Nephron progenitor cell (in vitro differentiated cells): ENCODE measurements at places on chromosomes 6 and 20.

DNA sequence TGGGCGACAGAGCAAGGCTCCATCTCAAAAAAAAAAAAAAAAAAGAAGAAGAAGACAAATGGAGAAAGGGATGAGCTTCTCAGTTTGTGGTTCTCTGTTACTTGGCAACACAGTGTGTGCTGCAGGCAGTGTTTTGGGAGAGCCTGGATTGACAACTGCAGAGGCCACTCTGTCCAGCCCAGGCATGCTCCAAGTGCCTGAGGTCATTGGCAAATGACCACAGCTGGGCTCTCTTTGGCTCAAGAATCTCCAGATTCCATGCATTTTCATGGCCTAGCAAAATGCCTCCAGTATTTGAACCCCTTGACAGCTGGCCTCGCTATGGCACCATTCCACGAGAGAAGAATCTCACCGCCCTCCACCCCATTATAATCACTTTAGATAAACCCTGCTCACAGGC lies 126.2 kb downstream of the ANKRD60 start:
- no peaks in the 10 kb centered on the region for H3K36me3 ChIP-seq
- DNase-seq: no peak
- no peak overlapping the region for H3K27ac ChIP-seq
- peaks cover 30% of the 10 kb centered on the region for H3K27me3 ChIP-seq
- H3K4me1 ChIP-seq: no peaks in the 10 kb centered on the region

DNA sequence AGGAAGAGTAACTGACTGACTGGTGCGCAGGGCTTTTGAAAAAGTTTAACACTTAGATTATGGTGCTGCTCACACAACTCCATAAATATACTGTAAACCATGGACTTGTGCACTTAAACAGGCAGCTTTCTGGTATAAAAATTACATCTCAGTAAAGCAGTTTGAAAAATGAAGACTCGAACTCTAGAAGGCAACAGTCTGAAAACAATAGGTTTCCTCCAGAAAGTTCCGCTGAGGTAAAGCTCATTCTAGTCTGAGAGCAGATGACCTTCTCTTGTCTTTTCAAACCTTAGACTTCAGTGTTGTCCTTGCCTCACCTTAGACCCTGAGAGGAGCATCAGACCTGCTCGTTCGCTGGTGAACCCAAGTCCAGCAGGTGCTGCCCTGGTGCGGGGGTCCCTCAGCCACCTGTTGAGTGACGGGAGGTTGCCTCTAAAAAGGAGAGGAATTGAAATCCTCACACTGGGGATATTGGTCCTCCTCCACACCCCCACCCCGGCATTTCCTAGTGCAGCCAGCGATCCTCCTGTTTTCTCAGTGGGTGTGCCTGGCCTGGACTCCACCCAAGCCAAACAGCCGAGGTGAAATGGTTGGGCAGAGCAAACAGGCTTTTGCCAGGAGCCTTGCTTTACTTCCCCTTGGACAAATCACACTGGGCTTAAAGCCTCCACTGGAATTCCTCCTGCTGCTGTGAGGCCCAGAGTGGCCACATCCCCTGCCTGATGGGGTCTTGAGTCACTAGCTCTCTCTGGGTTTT lies 14.7 kb upstream of the PYGB start:
- H3K27me3 ChIP-seq: no peaks in the 10 kb centered on the region
- no peak for DNase-seq
- H3K4me3 ChIP-seq: no peak overlapping the region
- H3K4me1 ChIP-seq: peaks cover 16% of the 10 kb centered on the region

- H3K27me3 ChIP-seq: peaks cover 3% of the 10 kb centered on the region
- no peak overlapping the region for H3K27ac ChIP-seq
Measured at GRCh38 chr6:95365454-95365853, 211.9 kb upstream of the MANEA start.

DNA sequence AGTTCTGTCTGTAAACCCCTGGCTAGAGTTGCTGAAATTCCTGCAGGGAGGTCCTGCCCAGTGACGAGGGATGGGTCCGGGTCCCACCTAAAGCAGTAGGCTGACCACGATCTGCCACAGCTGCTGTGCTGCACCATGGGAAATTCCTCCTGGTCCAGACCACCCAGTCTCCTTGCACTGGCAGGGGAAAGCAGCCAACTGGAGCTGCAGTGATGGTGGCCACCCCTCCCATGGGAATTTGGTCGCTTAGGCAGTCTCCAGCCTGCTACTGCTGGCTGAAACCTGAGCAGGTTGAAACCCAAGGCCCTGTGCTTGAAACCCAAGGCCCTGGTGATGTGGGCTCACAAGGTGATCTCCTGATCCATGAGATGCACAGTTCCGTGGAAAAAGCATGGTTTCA lies 23.9 kb upstream of the MOXD1 start:
- peak; percentile 12 for DNase-seq
- H3K36me3 ChIP-seq: no peaks in the 10 kb centered on the region
- peaks cover 4% of the 10 kb centered on the region for H3K27me3 ChIP-seq
- H3K4me1 ChIP-seq: no peaks in the 10 kb centered on the region

DNA sequence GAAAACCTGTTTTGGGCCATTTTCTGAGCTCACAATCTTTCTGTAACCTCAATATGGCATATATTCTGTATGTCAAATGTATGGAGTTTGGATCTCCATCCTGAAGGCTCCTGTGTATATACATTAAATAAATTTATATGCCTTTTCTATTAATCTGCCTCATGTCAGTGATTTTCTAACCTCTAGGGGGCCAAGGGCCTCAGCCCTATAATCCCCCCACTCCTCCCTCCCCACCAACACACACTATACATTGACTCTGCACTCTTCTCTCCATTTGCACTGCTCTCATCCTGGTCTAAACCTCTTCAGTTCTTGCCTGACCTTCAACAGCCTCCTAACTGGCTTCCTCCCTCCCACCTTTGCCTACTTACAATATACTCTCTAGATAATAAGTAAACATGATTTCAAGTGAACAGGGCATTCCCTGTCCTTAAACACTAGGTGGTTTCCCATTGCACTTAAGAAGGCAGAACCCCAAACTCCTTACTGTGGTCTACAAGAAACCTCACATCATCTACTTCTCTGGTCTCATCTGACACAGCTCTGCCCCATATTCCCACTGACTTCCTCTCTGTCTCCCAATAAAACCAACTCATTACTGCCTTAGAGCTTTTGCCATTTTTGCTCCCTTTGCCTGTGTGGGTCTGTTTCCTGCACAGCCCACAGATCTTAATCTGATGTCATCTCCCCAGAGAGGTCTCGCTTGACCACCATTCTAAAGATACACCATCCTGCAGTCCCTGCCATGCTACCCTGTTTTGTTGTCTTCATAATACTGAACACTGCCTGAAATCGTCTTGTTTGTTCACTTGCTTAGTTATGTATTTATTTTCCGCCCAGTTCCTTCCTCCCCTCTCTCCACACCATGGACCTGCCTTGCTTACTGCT lies 213.7 kb downstream of the SYNE1 start:
- H3K27me3 ChIP-seq: peaks cover 4% of the 10 kb centered on the region
- H3K36me3 ChIP-seq: no peaks in the 10 kb centered on the region
- no peak overlapping the region for H3K27ac ChIP-seq
- no peaks in the 10 kb centered on the region for H3K4me1 ChIP-seq
- no peak for DNase-seq

GRCh38 chr6:321158-321438 lies 28.8 kb downstream of the DUSP22 start:
- peaks cover 3% of the 10 kb centered on the region for H3K27me3 ChIP-seq
- no peaks in the 10 kb centered on the region for H3K36me3 ChIP-seq
- no peak for DNase-seq
- H3K4me3 ChIP-seq: no peak overlapping the region

DNA sequence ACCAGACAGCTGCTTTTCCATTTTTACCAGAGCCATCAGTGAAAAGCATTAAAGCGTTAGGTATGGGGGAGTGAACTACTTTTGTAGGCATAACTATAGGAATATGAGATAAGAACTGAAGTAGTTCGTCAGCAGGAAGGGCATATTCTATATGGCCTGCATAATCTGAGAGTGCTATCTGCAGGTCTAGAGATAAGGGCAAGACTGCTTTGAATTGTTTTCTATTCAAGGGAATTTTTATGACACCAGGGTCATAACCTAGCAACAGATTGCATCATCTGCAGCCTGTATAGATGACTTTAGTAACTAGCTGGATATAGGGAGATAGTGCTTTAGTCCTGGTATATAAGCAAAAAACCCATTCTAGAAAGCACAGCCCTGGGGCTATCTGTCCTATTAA lies 437.3 kb upstream of the HTR1E start:
- no peak for DNase-seq
- no peak overlapping the region for H3K4me3 ChIP-seq
- no peak overlapping the region for H3K27ac ChIP-seq
- no peaks in the 10 kb centered on the region for H3K27me3 ChIP-seq
- no peaks in the 10 kb centered on the region for H3K4me1 ChIP-seq

- peaks cover 86% of the 10 kb centered on the region for H3K36me3 ChIP-seq
- DNase-seq: no peak
- peaks cover 2% of the 10 kb centered on the region for H3K27me3 ChIP-seq
Measured at GRCh38 chr20:1131354-1131753, 13.0 kb downstream of the PSMF1 start.

GRCh38 chr6:33882154-33882553 lies 78.4 kb upstream of the MLN start:
- H3K4me1 ChIP-seq: peaks cover 50% of the 10 kb centered on the region
- H3K27ac ChIP-seq: no peak overlapping the region
- peaks cover 4% of the 10 kb centered on the region for H3K27me3 ChIP-seq
- no peak for DNase-seq

- no peak for DNase-seq
- H3K4me3 ChIP-seq: no peak overlapping the region
- peaks cover 9% of the 10 kb centered on the region for H3K36me3 ChIP-seq
- H3K27ac ChIP-seq: no peak overlapping the region
- H3K27me3 ChIP-seq: peaks cover 9% of the 10 kb centered on the region
- peaks cover 1% of the 10 kb centered on the region for H3K4me1 ChIP-seq
Measured at GRCh38 chr6:10166031-10166430, 248.8 kb downstream of the TFAP2A start.

DNA sequence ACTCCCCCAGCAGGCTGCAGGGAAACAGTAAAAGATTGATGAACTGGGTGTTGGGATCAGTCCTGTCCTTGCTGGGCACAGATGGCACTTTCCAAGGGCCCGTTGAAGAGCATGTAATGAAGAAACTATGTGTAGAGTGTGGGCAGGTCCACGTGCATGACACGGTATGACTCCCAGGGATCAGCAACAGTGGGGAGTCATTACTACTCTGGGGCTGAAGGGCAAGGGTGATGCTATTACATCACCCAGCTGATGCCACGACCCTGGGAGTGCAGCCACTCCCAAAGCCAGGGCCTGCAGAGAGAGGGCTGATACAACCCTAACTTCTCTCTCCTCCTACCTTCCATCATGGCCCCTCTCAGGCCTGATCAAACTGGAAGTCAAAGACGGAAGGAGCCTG lies 20.1 kb downstream of the KCNK17 start:
- no peak overlapping the region for H3K27ac ChIP-seq
- peaks cover 63% of the 10 kb centered on the region for H3K4me1 ChIP-seq
- no peak for DNase-seq
- no peaks in the 10 kb centered on the region for H3K36me3 ChIP-seq
- no peak overlapping the region for H3K4me3 ChIP-seq

- H3K36me3 ChIP-seq: peaks cover 4% of the 10 kb centered on the region
- H3K4me3 ChIP-seq: no peak overlapping the region
- H3K27me3 ChIP-seq: no peaks in the 10 kb centered on the region
- peaks cover 17% of the 10 kb centered on the region for H3K4me1 ChIP-seq
Measured at GRCh38 chr6:154921482-154921881, 73.6 kb upstream of the TIAM2 start.
